Body of pancreas (tissue), 4 donors: ENCODE measurements at places on chromosomes 2 and 18.

GRCh38 chr2:55923982-55924321 lies 370 bp upstream of the EFEMP1 start:
- DNase-seq, result no peak

DNA sequence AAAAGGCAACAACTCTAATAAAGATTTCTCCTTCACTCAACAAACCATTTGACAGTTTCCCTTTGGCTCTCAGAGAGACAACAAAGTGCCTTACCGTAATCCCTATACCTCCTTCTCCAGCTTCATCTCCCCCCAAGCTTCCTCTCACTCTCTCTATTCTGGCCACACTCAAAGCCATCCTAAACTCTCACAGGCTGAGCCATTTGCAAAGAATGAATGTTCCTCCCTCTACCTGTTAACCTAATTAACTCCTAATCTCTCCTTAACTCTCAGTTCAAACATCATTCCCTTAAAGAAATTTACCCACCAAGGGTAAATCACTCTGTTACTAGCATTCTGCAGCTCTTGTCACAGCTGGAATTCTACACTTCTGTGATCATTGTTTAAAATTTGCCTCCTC lies 38.2 kb downstream of the GFPT1 start:
- DNase-seq, result no peak

DNA sequence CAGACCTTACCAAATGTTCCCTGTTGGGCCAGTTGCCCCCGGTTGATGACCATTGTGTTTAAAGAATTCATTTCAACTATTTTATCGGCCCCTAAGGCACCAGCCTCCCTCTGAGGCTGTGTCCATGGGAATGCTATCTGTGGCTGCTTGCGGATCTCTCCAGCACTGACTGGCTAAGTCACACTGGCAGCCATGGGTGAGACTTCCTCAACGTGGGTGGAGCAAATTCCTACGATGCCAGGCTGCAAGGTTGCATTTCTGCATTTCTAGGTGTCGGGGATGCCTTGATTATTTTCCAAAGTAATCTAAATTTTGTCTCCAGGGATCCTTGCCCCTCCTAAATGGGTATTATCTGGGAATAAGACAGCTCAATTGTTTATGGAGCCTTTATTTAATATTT lies 6.2 kb downstream of the CXCR4 start:
- DNase-seq, result no peak

DNA sequence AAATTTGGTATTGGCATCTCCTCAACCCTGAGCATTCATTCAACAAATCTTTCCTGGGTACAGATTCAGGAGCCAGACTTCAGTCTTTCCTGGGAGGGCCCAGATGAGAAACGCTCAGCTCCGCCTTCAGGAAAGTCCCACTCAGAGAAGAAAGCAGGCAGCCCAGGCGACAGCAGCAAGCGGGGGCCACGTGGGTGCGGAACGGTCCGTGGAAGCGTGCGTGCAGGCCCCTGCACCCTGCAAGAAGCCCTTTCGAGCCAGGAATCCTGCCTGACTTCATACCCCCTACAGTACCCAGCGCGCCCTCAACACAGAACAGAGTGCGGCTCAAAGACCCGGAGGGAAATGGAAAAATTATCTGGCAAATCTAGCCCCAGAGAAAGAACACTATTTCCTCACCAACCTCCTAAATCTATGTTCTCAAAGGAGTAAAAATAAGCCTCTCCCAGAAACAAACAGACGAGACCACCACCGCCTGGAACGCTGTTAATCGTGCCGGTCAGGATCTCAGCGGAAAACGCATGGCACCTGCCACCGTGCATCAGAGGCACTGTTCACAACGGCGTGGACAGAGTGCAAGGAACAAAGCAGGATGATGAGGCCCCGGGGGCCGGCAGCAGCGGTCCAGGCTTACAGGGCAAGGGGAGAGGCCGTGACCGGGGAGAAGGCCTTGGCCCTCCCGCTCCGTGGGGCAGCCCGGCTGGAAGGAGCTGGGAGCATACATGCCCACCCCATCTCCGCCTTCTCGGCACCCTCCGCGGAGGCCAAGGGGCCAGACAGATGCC lies 318.3 kb downstream of the EIPR1 start:
- DNase-seq, result no peak

GRCh38 chr2:9814129-9814868 lies 29.0 kb upstream of the TAF1B start:
- no peak for DNase-seq

GRCh38 chr18:38790303-38790702 lies 1224.7 kb upstream of the CELF4 start:
- no peak for DNase-seq

- peak; percentile 56 for DNase-seq
These were observed 7.3 kb downstream of the EMILIN2 start for GRCh38 chr18:2853926-2854664.
